ENCODE measurements at places on chromosomes 6 and 20. TPM values are rescaled to one million over a fixed set of nuclear protein-coding genes. Genes with fewer than 3 reads are reported as not detected.

GRCh38 chr6:31149827-31150447, 7.7 kb downstream of the CCHCR1 start:
- DNase-seq = no peak

The BANF2 gene
- not detected for total RNA-seq

DNA sequence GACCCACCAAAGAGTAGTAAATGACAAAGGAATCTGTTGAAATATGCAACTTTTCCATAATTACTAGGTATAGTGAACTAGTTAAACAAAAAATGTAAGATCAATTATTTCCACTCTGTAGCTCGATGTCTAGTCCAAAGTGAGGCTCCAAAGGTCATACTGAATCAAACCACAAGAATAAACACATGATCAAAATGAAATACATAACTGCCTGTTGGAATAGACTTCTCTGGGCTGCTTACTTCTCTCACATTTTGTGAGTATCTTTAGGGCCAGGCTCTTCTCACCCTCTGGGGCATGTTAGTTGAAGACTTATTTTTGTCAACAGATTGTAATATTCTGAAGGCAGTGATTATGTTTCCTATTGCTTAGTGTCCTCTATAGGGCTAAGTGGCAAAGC, 103.7 kb upstream of the TMEM170B start:
- DNase-seq = no peak

DNA sequence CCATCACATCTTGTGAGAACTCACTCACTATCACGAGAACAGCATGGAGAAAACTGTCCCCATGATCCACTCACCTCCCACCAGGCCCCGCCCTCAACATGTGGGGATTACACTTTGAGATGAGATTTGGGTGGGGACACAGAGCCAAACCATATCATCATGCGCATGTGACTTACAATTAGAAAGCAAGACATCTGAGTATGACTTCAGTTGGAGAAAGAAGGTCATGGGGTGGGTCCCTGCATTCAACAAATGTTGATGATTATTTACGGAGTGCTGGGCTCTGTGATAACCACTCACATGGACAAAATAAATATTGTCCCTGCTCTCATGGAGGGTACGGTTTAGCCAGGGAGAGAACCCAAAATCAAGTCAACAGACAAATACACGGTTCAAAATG, 37.9 kb downstream of the VSTM2L start:
- no peak for DNase-seq

DNA sequence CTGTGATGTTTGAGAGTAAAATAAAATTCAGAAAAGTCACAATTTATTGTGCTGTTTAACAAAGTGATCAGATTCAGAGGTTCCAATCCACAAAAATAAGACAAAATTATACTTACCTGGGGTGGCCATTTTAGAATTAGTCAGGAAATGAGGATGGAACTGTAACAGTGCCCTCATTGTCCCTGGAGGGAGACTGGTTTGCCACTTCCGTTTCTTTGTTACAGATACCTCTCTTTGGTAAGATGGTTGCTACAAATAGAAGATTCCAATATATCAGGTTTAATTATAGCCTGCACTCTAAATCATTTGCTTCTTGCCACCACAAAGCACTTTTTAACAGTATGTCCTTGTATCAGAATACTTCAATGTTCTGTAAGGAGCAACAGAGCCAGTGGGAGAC, 95.6 kb downstream of the CTNNBL1 start:
- no peak for DNase-seq

GRCh38 chr6:110366975-110367374, 8.8 kb upstream of the METTL24 start:
- no peak for DNase-seq

- no peak for DNase-seq
Measured at GRCh38 chr6:49327005-49327404, 136.0 kb downstream of the MMUT start.

The NUP43 gene
- 26.4 TPM for total RNA-seq

The SIGLEC1 gene
- total RNA-seq = not detected

The CLPSL2 gene
- total RNA-seq = not detected
